ENCODE measurements at places on chromosomes 16 and 17. TPM values are rescaled to one million over a fixed set of nuclear protein-coding genes. Genes with fewer than 3 reads are reported as not detected.

MED13 gene
- 20.4 TPM for total RNA-seq

PIGL gene
- total RNA-seq = 15.3 TPM

PLA2G10 gene
- total RNA-seq = 0.30 TPM

COL1A1 gene
- total RNA-seq = 8.3 TPM

FUS gene
- 520 TPM for total RNA-seq

SHCBP1 gene
- 37.2 TPM for total RNA-seq

TP53TG3C gene
- total RNA-seq = 0.11 TPM

TEKT5 gene
- not detected for total RNA-seq

PRR11 gene
- total RNA-seq = 45.6 TPM

RTN4RL1 gene
- total RNA-seq = 2.7 TPM

TMEM186 gene
- 15.5 TPM for total RNA-seq

YBX2 gene
- 0.66 TPM for total RNA-seq

METTL26 gene
- 129 TPM for total RNA-seq

ZDHHC7 gene
- 63.0 TPM for total RNA-seq

LPO gene
- total RNA-seq = not detected

HSD11B2 gene
- total RNA-seq = 1.8 TPM

CBX2 gene
- total RNA-seq = 18.9 TPM

EVPL gene
- total RNA-seq = 17.5 TPM

SMIM36 gene
- not detected for total RNA-seq

NGFR gene
- total RNA-seq = 0.96 TPM

SYNGR3 gene
- 6.5 TPM for total RNA-seq

FAM83G gene
- total RNA-seq = 34.2 TPM

TNFRSF17 gene
- not detected for total RNA-seq

CDH13 gene
- total RNA-seq = not detected

TMEM106A gene
- 1.1 TPM for total RNA-seq

ACE gene
- total RNA-seq = 0.72 TPM

MYO15A gene
- total RNA-seq = 0.14 TPM

TSNAXIP1 gene
- 0.39 TPM for total RNA-seq

TBX6 gene
- total RNA-seq = 0.34 TPM

SMTNL2 gene
- total RNA-seq = 0.42 TPM

KRT28 gene
- not detected for total RNA-seq

SHPK gene
- 16.2 TPM for total RNA-seq

SYNRG gene
- total RNA-seq = 11.8 TPM

NLE1 gene
- 36.2 TPM for total RNA-seq

MFSD6L gene
- total RNA-seq = not detected

TMEM235 gene
- not detected for total RNA-seq

BIRC5 gene
- total RNA-seq = 101 TPM

STH gene
- total RNA-seq = not detected

MT3 gene
- total RNA-seq = not detected

ARHGAP44 gene
- total RNA-seq = 3.1 TPM

All from A549 treated with CpdA at 1 μM for 4 hours (cell line).